ENCODE measurements at places on chromosomes 4 and X.

DNA sequence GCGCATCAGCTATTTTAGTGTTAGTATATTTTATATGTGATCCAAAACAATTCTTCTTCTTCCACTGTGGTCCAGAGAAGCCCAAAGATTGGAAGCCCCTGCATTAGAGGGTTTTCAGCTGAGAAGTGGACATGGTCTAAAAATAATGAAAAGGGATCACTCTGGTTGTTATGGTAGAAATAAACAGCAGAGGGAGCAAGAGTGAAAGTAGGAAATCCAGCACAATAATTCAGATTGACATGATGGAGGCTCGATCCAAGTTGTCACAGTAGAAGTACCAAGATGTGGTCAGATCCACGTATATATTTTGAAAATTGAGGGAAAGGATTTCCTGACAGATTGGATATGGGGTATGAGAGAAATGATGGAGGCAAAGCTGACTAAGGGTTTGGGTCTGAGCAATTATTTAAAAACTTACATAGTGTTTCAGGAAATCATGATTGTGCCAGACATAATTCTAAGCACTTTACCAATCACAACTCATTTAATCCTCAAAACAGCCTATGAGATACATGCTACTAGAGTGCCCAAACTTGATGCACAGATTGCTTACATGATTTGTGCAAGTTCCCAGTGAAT lies 17.0 kb upstream of the TMEM144 start:
- no peak for DNase-seq

DNA sequence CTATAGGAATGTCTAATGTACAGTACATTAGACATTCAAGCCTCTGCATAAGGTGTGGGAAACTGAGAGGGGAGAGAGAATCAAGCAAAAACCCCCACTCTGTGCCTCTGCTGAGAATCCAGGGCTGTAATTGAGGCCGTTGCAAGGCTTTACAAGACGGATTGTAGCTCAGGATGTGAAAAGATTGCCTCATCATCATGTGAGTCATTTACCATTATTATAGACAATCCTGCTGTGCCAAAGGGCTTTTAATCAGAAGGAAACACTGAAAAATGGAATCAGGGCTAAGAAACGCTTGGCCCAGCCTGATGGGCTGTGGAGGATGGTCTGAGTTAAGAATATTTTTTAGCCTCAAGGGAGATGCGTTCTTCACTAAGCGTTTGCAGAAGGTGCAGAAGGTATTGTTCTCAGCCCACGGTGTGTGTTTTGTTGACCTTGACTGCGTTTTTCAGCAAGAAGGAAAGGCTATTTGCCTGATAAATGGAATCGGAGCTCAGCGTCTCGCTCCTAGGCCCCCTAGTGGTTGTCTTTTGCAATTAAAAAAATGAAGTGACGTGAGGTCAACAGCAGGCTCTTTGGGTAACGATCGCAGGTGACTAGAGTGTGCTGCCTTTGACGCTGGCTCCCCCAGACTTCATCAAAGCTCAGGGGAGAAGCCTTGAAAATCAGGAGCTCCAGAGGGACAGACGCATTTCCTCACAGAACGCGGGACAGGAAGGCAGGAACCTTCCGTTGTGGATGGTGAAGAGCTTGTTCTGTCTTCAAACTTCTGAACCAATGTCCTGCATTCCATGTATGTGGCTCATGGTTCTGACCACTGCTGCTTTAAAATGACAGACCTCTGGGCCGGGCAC lies 18.1 kb upstream of the CHRNA9 start:
- no peak for DNase-seq

DNA sequence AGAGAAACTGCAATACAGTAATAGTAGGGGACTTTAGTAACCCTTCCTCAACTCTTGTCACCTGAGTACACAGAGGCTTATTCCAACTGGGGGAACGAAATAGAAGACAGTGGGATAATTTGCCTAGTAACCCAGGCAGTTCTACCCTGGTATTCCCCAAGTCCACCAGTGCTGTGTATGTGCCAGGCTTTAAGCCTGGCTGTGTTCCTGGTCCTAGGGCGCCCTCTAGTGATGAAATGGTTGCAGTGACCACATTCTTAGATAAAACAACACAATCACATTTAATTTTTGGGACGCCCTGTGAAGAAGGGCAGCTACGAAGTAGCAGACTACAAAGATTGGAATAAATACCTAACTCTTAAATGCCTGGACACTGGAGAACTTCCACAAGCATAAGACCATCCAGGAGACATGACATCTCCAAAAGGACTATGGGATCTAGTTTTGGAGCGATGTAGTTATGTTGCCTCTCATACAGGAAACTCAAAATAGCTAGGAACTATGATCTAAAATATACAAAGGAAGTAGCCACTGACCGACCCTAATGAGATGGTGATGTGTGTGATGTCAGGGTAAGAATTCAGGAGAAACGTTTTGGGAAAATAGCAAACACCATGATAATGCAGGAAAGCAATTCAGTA lies 288.5 kb upstream of the ZCCHC13 start:
- peak; percentile 68 for DNase-seq

DNA sequence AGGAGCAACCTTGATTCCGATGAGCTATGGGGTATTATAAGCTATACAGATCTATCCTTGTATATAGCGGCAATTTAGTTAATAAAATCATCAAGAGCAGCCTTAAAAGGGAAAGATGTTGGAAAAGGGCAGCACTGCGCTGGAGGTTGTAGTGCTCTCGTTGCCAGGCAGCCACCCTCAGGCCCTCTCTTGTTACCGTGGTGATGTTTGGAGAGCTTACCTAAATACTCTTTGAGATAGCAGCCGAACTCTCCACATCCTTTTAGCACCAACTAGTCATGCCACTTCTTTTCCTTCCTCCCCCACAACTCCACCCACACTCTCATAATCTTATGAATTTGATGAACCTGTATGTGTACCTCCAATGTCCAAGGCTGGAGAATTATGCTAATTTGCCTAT lies 3.8 kb upstream of the RADX start:
- DNase-seq, result no peak

- DNase-seq, result no peak
Measured at GRCh38 chr4:1137063-1137776, 23.9 kb upstream of the RNF212 start.

DNA sequence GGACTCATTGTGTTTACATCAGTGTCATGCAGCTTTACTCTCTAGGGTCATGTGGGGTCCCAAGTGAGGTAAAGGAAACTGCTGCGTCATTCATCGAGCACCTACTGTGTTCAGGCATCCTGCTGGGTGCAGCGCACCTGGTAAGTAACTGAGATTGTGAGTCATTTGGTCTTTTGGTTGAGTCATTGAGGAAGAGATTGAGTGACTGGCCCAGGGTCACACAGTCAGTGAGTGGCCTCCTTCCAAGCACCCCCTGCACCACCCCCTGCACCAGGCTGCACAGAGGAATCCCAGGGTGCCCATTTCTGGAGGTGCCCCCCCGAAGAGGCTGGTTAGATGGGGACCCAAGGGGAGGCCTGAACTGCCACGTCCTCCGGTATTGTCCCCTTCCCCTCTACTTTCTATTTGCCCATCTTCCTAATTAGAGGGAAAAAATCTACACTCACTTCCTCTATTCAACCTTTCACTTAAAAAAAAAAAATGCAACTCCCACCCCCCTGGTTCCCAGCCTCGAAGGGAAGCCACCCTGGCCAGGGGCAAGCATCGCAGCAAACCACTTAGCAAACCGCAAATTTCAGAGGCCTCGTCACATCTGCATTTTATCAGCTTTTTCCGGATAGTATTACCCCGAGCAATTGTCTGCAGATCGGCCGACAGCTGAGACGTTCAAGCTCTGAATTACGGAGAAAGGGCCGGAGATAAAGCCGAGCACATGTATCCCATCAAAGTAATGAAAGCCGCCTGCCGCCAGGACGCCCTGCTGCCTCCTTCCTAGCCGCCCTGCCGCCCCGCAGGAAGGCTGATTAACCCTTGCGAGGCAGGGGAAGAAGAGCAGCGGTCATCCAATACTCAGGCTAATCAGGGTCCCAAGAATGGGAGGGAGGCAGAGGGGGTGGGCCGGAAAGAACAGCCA lies 96.3 kb upstream of the MSX1 start:
- DNase-seq, result no peak

GRCh38 chr4:117324851-117325491 lies 239.6 kb upstream of the TRAM1L1 start:
- DNase-seq, result no peak

Measured in DMS 273 treated with DMSO at 0.1 percent for 48 hours (cell line).